Effector memory CD4-positive, alpha-beta T cell (primary cell): ENCODE measurements at places on chromosomes 4 and X.

DNA sequence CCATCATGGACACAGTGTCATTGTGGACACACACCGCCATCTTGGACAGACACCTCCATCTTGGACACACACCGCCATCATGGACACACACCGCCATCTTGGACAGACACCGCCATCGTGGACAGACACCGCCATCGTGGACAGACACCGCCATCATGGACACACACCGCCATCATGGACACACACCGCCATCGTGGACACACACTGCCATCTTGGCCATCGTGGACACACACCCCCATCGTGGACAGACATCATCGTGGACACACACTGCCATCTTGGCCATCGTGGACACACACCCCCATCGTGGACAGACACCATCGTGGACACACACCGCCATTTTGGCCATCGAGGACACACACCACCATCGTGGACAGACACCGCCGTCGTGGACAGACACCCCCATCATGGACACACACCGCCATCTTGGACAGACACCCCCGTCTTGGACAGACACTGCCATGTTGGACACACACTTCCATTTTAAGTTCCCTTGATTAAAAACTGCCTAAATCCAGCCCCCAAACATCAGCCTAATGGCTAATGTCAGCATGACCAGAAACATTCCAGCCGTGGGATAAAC lies 9.1 kb downstream of the ASMTL start:
- DNase-seq: no peak

DNA sequence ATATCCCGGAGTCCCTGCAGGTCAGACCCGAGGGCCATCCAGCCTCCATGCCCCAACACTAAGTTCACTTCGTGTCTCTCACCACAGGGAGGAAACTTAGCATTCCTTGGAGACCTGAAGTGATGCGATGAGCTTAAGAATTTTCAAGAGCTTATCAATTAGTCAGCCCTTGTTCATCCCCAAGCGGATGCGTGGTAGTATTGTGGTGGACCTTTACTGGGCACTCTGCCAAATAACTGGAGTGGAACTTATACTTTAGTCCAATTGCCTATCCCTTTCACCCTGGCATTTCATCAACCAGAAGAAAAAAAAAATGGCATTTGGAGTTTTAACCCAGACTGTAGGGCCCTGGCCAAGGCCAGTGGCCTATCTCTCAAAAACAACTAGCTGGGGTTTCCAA lies 137.1 kb downstream of the RELL1 start:
- DNase-seq: no peak

GRCh38 chr4:68180849-68181526 lies 51.3 kb upstream of the TMPRSS11F start:
- no peak for DNase-seq

GRCh38 chr4:63578383-63578782 lies 830.9 kb downstream of the TECRL start:
- DNase-seq: no peak

- no peak for DNase-seq
Measured at GRCh38 chr4:80840396-80840795, 190.1 kb upstream of the BMP3 start.

DNA sequence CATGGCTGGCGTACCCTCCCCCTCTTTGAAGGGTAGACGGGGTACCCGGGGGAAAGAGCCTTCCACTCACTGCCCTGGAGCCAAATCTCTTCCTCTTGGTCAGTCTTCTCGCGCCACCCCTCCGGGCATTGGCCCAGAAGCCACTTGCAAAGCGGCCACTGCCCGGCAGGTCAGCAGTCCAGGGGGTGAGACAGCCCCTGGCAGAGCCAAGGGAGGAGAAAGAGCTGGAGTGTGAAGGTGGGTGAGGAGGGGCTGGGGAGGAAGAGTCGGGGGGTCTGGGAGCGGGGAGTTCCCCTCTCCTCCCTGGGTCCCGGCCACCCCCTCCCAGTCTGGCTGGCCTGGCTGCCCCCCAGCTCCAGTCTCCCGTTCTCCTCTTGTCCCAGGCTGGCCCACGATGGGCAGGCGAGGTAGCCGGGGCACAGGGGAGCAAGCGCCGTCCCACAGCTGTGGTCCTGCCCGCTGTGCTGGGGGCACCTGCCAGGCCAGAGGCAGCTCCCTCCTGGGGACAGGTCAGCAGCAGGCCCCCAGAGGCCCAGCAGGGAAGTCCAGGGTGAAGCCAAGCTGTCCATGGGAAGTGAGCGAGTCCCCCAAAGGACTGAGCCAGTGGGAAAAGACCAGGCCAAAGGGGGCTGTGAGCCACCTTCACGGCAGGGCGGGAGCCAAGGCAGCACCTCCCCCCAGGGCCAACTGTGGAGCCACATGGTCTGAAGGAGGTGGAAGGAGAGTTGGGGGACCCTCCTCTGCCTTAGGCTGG lies 21.6 kb upstream of the DUSP9 start:
- no peak for DNase-seq

- no peak for DNase-seq
Measured at GRCh38 chrX:57929373-57929772, 19.1 kb upstream of the ZXDA start.

- no peak for DNase-seq
Measured at GRCh38 chrX:136529795-136530194, 2.2 kb upstream of the VGLL1 start.

DNA sequence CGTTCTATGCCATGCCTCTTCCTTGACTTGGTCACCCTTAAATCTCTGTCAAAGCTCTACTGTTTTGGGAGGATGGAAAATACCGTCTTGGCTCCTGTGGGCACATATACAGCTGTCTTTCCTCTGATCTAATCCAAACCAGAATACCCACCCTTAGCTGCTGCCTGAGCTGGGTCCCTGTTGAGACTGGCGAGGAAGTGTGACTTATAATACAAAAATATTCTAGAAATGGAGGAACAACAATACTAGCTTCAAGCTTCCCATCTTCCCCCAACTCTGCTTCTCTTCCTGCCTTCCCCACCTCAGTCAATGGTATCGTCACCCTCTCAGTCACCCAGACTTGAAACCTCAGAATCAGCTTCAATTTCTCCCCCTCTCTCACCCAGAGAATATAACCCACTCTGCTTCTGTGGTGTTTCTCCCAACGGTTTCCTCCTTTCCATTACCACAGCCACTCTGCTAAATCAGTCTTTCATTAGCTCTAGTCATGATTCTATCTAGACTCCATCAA lies 599 bp upstream of the IL2RG start:
- DNase-seq: peak; percentile 20

DNA sequence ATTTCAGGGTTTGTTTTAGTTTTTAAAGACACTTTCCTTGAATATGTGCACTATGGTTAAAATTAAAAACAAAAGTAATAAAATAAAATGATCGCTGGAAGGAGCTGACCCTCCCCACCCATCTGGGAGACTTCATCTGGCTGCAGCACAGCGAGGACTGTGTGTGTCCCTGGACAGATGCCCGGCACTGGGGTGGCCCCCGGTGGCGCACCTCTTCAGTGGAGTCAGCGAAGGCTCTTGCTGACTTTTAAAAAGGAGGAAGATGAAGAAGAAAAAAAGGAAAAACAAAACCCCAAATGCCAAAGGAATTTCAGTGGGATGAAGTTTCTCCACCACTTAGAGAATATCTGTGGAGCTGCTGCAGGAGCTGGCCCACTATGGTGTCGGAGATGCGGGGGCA lies 5.4 kb upstream of the ADGRG4 start:
- no peak for DNase-seq

DNA sequence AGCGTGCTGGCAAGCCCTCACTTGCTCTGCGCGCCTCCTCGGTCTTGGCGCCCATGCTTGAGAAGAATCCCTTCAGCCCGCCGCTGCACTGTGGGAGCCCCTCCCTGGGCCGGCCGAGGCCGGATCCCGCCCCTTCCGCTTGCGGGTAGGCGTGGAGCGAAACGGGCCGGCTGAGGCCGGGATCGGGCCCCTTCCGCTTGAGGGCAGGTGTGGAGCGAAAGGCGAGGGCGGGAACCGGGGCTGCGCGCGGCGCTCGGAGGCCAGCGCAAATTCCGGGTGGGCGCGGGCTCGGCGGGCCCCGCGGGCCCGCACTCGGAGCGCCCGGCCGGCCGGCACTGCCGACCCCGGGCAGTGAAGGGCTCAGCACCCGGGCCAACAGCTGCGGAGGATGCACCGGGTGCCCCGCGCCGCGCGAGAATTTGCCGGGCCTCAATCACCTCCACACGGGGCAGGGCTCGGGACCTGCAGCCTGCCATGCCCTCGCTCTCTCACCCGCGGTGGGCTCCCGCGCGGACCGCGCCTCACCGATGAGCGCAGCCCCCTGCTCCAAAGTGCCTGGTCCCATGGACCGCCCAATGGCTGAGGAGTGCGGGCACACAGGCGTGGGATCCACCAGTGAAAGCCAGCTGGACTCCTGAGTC lies 58.1 kb upstream of the GBA3 start:
- no peak for DNase-seq

GRCh38 chr4:152738827-152739226 lies 40.7 kb downstream of the TIGD4 start:
- DNase-seq: no peak

DNA sequence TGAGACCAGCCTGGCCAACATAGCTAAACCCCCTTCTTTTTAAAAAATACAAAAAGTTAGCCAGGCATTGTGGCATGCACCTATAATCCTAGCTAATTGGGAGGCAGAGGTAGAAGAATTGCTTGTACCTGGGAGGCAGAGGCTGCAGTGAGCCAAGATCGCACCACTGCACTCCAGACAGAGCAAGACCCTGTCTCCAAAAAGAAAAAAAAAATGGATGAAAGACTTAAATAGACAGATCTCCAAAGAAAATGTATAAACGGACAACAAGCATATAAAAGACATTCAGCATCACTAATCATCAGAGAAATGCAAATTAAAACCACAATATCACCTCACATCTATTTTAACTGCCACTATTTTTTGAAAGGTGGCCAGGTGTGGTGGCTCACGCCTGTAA lies 6.6 kb upstream of the SAT1 start:
- no peak for DNase-seq

DNA sequence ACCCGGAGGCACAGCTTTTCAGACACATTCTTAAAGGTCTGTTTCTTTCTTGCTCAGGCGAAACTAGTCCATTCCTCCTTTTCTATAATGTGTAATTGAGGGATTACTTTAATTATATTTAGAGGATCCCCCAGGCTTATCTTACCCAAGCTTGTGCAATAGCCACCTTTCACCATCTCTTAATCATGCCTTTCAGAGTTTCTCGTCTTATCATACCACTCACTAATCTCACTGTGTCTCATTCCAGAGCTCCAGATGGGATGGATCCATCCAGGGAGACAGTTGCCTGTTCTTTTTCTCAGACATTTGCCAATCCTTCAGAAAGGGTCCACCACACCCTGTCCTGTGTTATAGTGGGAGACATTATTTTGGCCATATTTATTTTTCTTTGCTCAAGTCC lies 12.5 kb downstream of the SPARCL1 start:
- DNase-seq: no peak

- no peak for DNase-seq
Measured at GRCh38 chr4:41795796-41796385, 47.4 kb upstream of the PHOX2B start.

GRCh38 chrX:155876704-155877103 lies 4.4 kb upstream of the VAMP7 start:
- no peak for DNase-seq

DNA sequence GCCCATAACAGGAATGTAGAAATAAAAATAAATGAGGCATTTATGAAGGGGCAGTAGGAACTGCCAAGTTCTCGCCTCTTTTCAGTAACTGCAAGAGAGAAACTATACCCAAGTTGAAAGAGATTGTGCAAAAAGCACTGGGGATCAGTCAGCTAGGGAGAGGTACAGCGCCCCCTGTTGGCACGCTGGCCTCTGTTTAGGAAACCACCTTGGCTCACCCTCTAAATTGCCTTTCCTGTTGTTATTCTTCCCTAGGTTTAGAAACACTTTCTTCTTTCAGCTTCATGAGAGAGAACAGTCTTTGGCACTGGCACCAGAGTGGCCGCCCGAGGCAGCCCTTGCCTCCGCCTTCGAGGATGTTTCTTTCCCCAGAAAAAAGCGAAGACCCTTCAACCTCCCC lies 348.5 kb downstream of the MID1IP1 start:
- DNase-seq: no peak

DNA sequence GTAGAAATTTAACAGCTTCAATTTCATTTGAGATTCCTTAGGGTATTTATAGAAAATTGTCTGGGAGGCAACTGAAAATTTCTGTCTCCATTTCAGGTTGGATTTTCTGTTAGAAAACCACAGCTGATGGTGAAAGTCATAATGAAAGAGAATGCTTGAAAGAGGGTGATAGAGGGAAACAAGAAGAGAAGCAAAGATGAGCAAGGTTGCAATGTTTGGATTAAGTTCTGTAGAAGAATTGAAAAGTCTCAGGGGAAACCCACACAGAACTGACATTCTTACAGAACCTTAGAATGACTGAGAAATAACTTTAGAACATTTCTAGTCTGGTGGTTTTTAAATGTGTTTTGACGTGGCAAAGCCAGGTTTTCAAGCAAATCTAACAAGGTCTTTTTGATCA lies 14.7 kb downstream of the GBA3 start:
- no peak for DNase-seq

DNA sequence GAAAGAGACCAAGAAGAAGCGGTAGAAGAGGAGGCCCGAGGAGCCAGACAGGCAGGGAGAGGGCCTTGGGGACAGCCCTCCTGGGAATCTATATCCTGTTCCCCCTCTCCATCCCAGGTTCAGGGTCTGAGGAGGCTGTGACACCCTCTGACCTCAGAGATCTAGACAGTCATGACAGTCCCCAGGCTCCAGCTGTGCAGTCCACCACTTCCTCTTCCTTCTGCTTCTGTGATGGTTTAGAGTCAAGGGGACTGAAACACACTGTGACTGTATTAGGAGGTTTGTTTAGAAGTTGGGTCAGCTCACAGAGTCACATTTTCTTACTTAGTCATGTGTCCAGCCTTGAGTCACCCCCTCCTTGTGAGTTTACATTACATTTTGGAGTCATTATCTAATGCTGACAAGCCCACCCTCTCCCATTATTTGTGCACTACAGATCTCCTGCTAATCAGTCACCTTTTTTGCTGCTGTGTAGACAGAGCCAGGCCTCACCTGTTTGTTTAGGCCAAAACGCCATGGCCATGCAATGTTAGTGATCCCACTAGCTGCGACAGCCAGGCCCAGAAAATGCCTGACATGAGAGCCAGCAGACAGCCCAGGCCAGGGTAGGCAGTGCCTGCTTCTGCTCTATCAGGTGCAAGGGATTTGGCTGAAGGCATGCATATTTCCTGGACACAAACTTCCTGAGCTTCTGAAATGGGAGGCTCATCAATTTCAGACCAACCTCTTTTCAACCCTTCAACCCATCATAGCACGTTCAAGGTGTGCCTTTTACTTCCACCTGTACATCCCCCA lies 26.0 kb downstream of the MANBA start:
- DNase-seq: no peak

DNA sequence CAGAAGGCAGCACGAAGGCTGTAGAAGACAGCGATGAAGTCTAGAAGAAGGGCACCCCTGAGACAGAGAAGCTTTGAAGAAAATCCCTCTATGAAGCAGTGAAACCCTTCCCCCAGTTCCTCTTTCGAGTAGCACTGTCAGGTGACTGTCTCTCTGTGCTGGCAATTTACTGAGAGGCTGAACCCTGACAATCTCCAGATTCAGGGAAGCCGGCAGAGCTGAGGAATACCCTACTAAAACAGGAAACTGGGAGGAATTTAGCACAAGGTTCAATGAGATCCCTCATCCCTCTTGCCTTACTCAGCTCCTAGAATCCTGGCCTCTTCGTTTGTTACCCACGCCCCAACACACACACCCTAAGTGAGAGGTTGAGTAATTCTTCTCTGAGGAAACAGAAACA lies 239.7 kb upstream of the NOCT start:
- DNase-seq: no peak
